ENCODE measurements at places on chromosomes 12 and 14.
A peak's percentile ranks its signal among the peaks of the same experiment; 100 is the strongest.

- no peak for DNase-seq
Observed at GRCh38 chr14:101070540-101071492, 167.3 kb upstream of the RTL1 start.

- DNase-seq, result no peak
Observed at GRCh38 chr14:86217523-86217922, 687.6 kb downstream of the FLRT2 start.

GRCh38 chr14:74508844-74509428 is 15.4 kb downstream of the ISCA2 start:
- no peak for DNase-seq

DNA sequence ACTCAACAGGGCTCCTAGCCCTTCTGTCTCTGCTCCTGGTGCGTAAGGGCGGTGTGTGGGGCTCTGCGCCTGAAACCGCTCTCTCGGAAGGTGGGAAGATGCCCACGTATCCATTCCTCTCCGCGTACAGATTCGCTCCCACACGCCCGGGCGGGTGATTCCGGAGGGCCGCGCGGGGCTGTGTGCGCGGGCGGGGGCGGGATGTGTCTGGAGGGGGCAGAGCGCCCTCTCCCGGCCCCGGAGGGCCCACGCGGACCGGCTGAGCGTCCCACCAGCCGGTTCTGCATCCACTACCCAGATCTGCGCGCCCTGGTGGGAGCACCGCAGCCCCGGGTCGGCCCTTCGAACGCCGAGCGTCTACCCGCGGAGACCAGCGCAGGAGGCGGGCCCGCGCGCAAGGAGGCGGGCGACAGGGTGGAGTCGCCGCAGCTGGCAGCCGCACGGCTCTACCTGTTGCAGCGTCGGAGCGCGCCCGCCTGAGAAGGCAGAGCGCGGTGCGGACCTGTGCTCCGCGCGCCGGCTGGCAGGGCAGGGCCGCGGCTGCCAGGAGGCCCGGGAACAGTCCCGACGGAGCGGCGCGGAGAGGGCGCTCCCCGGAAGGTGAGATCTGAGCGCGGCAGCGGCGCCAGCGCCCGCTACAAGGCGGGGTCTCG is 1.4 kb upstream of the KCNK13 start:
- DNase-seq, result peak; percentile 90

- peak; percentile 35 for DNase-seq
Observed at GRCh38 chr14:74563586-74564159, 48.4 kb downstream of the LTBP2 start.

DNA sequence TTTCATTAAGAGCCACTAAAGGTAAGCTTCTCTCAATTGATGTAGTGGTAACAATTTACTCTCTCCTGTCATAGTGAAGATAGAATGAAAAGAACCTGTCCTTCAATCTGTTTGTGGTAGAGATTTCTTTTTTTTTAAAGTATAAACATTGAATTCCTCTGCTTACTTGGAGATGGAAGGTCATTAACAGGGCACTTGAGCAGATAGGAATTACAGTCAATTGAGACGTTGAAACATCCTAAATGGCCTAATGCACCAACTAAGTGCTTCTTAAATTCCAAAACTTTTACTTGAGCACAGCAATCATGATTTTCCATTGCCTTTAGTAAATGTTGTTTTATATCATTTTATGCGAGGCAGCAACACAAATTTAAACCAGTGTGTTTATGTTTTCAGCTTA is 241.4 kb downstream of the FOXG1 start:
- DNase-seq, result no peak

DNA sequence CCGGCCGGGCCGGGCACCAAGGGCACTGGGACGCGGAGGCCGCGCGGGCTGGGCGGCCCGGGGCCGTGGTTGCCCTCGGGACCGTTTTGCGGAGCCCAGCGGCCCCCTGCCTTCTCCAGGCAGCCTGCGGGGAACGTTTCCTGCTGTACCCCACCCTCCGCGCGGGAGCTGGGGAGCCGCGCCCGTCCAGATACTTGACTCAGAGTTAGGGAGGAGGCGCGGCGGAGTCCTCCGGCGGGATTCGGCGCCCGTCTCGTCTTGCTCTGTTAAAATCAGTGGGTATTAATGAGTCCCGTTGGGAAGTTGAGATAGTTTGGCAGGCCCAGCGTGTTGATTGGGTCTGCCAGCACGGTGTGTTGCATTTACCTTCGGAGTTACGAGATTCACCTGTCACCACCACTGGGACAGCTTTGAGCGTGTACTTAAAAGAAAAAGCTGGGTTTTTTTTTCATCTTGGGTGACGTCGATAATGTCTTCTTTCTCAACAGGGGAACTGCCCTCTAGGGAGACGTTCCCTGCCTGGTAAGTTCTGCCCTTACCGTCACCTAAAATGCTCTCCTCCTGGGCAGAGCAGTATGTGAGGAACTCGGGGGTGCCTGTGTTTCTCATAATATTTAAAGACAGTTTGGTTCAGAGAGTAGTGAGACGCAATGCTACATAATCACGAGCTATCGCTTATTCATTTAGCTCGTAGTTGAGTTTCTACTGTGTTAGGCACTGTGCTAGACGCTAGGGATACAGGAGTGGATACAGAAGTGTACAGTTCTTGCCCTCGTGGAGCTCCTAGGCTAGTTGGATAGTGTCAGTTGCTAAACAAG is 596 bp downstream of the DLST start:
- DNase-seq, result peak; percentile 62

DNA sequence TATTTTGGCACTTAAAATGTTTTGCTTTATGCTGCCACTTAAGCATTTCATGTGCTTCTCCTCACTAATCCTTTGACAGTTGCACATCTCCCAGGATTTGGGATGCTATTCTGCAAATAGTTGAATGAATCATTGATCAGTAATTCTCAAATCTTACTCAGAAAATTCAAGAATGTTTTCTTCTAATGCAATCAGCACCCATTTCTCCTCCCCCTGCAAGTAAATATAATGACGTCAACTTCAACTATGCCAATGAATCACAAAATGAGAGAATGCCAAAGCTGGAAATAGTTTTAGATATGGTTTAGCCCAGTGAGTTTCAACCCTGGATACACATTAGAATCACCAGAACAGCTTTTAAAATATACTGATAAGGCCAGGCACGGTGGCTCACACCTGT is 2.1 kb upstream of the BLOC1S1 start:
- DNase-seq, result no peak

- no peak for DNase-seq
Observed at GRCh38 chr12:64255249-64255648, 33.2 kb upstream of the KICS2 start.

DNA sequence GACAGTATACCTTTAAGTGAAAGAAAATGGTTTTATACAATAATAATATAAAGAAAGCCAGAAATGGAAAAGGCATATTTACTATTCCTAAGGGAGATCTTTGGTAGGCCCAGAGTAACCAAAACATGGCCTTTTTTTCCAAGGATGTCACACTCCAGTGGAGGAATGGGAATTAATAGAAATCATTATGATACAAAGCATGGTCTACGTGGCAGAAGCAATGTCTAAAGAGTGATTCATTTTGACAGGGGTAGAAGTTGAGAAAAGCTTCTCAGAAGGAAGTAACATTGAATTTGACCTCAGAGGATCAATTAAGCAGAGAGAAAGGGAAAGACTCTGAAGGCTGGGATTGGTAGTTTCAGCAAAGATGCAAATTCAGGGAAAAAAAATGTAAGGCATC is 208.6 kb downstream of the BTG1 start:
- DNase-seq, result no peak

DNA sequence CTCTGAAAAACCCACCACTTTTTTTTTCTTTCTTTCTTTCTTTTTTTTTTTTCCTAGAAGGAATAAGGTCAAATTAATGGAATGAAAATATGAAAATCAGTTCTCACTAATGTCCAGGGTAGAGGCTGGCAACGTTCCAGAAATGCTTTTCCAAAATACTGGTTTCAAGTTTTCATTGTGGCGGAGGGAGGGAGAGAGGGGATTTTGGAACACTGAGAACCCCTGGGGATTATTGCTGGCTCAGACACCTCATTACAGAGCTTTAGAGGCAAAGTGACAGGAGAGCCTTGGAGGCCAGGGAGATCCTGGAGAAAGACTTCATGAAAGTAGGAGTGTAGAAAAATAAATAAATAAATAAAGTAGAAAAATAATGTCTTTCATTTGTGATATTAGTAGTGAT is 45.4 kb downstream of the ALX1 start:
- no peak for DNase-seq

- no peak for DNase-seq
Observed at GRCh38 chr12:79997096-79997791, 62.3 kb upstream of the PPP1R12A start.

GRCh38 chr12:57835366-57836288 is 10.9 kb downstream of the CTDSP2 start:
- DNase-seq, result no peak

DNA sequence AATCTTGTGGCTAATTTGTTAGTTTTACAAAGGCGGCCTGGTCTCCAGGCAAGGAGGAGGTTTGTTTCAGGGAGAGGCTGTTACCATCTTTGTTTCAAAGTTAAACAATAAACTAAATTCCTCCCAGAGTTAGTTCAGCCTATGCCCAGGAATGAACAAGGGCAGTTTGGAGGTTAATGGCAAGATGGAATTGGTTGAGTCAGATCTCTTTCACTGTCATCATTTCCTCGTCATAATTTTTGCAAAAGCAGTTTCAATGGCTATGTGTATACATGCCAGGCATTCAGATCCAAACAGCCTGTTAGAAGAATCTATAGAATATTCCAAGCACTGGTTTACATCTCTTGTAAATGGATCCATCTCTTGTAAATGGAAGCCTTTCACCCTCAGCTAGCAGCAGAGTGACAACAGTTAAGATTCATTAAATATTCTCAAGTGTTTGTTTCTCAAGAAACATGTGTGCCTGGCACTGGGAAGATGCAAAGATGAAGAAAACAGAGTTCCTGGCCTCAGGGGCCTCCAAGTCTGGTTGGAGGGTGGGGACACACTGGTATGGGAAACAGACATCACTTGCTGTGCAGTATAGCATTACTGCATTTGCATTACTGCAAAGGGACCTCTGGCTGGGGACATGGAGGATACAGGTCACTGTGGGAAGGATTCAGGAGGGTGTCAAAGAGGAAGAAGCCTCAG is 65.8 kb downstream of the RIN3 start:
- DNase-seq, result no peak

DNA sequence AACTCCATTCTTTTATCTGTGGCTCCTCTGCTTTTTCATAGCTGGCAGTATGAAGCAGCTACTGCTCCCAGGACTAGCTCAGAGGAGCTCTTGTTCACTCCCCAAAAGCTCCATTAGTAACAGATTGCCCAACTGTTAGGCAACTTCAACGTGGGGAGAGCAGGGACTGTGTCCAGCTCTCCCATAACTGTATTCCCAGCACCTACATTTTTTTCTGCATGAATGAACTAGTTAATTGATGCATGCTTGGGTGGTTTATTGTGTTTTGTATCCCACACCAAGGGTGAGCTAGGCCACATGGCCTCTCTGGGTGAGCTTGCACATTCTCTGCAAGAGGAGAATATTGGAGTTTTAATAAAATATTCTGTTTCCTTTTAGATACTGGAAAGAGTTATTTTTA is 15.2 kb downstream of the STON2 start:
- DNase-seq, result no peak

GRCh38 chr12:4118601-4119156 is 154.9 kb upstream of the CCND2 start:
- no peak for DNase-seq

- peak; percentile 91 for DNase-seq
Observed at GRCh38 chr14:37172024-37172869, at the start of gene SLC25A21. Gene SLC25A21, minus strand, starts transcription at chr14:37172606.

DNA sequence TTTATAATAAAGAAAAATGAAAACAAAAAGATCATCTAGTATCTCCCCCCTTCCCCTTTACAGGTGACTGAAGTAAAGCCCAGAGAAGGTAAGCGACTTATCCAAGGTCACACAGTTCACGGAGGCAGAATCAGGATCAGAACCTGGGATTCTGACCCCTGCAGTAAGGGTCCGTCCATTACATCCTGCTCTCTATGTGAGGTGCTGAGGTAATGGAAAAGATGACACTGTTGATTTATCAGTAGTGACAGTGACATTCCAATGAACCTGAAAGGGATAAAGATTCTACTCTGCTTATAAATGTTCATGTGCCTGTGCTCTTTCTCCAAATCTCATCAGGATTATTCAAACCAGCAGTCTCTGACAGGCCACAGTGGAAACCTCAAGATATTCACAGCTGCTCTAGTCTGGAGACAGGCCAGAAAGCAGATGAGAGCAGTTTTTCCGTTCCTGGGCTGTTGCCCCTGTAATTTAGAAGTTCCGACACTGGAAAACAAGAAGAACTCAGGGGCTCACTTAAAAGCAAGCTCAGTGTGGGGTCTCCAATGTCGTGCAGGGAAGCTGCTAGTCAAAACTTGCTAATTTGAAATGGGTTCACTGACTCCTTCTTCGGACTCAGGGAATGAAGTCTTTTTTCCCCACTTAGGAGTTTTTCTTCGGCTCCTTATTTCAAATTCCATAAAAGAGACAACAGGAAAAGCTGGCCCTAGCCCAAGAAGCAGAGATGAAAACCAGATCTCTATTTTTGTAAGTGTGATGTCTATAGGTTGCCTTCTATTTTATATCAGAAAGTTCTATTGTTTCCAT is 131.8 kb upstream of the EEA1 start:
- peak; percentile 22 for DNase-seq

GRCh38 chr12:67649261-67649569 is 670 bp downstream of the DYRK2 start:
- DNase-seq, result no peak

DNA sequence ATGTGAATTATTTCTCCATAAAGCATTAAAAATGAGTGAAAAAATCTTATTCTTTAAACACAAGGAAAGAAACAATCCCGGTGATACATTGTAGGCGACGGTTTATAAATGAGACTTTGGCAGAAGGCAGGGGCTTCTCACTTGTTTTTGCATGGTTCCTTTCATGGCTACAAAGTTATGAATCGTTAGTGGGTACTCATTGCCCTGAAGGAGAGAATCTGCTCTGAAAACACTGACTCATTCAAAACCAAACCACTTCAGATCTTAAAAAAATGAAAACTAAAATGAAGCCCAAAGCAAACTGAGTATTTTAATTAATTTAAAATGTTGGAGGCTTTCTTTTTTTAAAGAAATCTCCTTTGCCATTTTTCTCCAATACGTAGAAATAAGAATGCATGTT is 41.4 kb upstream of the AMIGO2 start:
- peak; percentile 73 for DNase-seq

DNA sequence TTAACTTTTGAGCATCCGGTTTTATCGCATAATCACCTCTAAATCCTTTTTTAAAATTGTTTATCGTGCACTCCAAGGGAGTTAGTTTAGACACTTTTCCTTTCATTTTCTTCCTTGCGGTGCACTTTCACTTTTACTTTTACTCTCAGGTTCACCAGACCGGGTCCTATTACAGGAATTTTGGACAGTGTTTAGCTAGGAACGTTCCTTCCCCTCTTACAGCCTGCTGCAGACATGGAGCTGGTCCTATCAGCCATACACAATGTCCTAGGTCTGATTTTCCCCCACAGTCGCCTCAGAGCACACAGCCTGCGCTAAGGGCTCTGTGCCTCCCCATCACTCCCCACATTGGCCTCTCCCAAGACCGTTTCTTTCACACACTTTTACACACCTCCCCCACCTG is 103.9 kb downstream of the ALG10 start:
- peak; percentile 20 for DNase-seq
